ENCODE measurements at places on chromosomes 16 and 17.

GRCh38 chr16:74104022-74104421 is 192.6 kb upstream of the PSMD7 start:
- DNase-seq, result no peak

GRCh38 chr16:4193920-4194319 is 48.0 kb downstream of the SRL start:
- no peak for DNase-seq

GRCh38 chr16:28298511-28298878 is 6.2 kb downstream of the SBK1 start:
- no peak for DNase-seq

- DNase-seq, result no peak
Measured at GRCh38 chr17:68737761-68738443, 136.7 kb upstream of the FAM20A start.

- DNase-seq, result no peak
Measured at GRCh38 chr17:41563607-41564170, 8.2 kb downstream of the KRT9 start.

DNA sequence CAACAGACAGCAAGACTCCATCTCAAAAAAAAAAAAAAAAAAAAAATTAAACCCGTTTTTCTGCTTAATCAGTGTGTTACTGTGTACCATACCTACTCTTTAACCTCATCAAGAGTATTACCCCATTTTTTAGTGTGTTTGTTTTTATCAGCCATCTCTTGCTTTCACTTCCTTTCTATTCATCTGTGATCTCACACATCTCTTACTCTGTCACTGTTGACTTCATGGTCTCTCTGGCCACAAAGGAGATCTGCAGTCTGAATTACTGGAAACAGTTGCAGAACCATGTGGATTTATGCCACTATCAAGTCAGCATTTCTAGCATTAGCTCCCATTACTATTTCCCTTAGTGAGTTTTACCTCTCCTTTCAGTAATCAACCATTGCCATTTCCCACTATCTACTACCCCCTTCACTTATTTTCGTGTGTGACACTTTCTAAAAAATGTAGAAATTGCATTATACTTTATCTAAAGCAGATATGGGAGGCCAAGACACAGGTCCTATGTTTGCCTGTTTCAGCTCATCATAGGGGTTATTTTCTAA is 20.1 kb downstream of the NDEL1 start:
- no peak for DNase-seq

DNA sequence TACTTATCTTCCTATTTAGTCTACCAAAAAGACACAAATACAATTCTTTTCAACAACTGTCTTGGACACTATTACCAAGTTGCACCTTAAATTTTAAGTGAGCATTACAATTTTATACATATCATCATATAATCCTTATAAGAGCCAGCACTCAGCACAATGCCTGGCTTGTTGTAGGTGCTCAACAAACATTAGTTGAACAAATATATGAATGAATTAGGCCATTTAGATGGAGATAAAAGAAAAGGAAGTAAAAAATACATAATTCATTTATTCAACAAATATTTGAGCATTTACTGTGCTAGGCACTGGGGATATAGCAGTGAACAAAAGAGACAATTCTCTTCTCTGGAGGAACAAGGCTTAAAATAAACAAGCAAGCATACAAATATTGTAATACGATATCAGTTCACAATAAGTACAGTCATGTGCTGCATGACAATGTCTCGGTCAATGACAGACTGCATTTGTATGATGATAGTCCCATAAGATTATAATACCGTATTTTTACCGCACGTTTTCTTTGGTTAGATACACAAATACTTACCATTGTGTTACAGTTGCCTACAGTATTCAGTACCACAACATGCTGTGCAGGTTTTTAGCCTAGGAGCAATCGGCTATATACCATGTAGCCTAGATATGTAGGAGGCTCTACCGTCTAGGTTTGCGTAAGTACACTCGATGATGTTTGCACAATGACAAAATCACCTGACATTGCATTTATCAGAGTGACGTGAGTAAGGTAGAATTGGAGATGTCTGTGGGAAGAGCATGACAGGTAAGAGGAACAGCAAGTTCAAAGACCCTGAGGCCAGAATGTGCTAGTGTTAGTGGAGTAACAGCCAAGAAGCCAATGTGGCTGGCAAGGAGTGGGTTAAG is 86.4 kb upstream of the HS3ST2 start:
- DNase-seq, result no peak

- no peak for DNase-seq
Measured at GRCh38 chr16:56115817-56116576, 75.3 kb upstream of the GNAO1 start.

DNA sequence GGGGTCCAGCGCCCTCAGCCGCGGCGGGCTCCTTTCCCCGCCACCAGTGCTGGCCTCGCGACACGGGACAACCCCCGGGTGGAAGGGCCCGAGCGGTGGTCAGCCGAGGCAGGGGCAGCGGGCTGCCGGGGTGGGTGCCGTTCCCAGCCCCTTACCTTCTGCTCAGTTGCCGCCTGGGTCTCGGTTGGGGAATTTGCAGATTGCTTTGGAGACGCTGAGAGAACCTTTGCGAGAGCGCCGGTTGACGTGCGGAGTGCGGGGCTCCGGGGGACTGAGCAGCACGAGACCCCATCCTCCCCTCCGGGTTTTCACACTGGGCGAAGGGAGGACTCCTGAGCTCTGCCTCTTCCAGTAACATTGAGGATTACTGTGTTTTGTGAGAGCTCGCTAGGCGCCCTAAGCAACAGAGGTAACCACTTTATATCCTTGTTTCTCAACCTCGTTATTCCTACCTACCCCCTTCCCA is 381 bp downstream of the CTNS start:
- DNase-seq, result no peak

DNA sequence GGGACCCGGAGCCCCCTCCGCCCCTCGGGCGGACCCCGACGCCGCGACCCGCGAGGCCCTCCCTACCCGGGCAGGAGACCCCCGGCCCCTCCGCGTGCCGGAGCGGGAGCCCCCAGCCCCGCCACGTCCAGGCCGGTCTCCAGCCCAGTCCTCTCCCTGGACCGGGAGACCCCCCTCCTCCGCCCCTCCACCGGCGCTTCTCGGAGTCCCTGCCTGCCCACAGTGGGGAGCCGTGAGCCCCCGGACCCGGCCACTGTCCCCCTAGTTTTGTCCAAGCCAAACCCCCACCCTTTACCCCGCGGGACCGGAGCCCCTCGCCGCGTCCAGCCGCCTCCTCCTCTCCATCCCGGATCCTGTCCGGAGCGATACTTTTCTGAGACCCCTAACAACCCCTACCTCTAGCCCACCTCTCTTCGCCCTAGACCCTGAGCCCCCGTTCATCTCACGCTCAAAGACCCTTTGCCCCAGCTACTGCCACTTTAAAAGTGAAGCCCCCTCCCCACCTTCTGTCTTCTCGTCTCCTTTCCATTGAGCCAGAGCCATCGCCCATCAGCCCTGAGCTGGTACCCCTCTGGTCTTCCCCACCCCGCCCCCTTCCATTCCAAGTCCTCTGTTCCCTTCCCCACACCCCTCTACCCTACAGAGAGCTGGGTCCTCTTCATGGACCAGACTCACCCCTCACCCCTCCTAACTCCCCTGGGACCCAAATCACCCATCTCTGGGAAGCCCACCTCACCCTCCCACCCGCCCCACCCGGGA is 1.0 kb downstream of the NECAB2 start:
- DNase-seq, result no peak

DNA sequence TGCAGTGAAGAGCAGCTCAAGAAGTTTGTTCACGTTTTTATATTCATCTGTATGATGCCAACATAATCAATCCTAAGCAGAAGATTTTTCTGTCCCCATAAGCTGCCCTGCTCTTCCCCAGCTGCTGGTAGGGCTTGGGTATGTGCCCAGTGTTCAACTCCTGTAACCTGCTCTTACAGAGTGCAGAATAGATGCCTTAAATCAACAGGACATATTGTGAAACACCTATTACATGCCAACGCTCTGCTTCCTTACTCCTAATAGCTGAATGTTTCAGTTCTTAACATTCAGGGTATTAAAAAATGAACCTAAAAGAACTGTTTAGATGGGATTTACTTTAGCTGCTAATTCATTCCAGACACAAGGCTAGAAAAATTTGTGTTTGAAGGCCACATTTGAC is 190.9 kb downstream of the HS3ST3A1 start:
- DNase-seq, result no peak

DNA sequence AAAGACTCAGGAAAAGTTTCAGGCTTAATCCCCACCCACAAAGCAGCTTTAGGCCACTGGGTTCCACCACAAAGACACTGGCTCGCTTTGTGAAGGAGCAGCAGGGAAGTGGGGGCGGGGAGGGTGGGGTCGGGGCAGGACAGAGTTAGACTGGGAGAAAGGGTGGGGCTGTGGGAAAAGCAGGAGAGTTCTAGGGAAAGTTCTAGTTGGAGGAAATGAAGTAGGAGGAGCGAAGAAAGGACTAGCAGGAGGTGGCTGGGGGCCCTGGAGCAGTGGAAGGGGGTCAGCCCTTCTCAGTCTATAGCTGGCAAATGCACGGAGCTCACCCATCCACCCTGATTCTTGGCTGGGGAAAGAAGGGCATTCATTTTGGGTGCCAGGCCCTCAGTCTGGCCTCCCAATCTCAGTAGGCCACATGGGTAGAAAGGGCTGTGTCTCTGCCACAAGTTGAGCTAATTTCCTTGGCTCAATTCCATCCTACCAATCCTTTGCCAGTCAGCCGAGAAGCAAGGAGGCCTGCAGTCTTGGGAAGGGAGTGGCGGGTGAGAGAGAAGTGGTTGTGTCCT is 4.6 kb downstream of the INPP5K start:
- no peak for DNase-seq
